ENCODE measurements at places on chromosomes 7 and 10. TPM values are rescaled to one million over a fixed set of nuclear protein-coding genes. Genes with fewer than 3 reads are reported as not detected.
A peak's percentile ranks its signal among the peaks of the same experiment; 100 is the strongest.

NMT2 gene
- total RNA-seq, result 17.4 TPM

HECW1 gene
- total RNA-seq, result 21.8 TPM

GRCh38 chr10:66337211-66337610 is 588.6 kb upstream of the LRRTM3 start:
- H3K4me1 ChIP-seq, result no peaks in the 10 kb centered on the region
- peaks cover 12% of the 10 kb centered on the region for H3K36me3 ChIP-seq
- no peak overlapping the region for H3K27ac ChIP-seq
- no peak overlapping the region for H3K4me3 ChIP-seq
- H3K27me3 ChIP-seq, result no peaks in the 10 kb centered on the region

GRCh38 chr10:36759141-36759805 is 366.1 kb upstream of the ANKRD30A start:
- H3K27ac ChIP-seq, result no peak overlapping the region
- no peak for DNase-seq
- no peaks in the 10 kb centered on the region for H3K27me3 ChIP-seq
- H3K4me3 ChIP-seq, result no peak overlapping the region

DNA sequence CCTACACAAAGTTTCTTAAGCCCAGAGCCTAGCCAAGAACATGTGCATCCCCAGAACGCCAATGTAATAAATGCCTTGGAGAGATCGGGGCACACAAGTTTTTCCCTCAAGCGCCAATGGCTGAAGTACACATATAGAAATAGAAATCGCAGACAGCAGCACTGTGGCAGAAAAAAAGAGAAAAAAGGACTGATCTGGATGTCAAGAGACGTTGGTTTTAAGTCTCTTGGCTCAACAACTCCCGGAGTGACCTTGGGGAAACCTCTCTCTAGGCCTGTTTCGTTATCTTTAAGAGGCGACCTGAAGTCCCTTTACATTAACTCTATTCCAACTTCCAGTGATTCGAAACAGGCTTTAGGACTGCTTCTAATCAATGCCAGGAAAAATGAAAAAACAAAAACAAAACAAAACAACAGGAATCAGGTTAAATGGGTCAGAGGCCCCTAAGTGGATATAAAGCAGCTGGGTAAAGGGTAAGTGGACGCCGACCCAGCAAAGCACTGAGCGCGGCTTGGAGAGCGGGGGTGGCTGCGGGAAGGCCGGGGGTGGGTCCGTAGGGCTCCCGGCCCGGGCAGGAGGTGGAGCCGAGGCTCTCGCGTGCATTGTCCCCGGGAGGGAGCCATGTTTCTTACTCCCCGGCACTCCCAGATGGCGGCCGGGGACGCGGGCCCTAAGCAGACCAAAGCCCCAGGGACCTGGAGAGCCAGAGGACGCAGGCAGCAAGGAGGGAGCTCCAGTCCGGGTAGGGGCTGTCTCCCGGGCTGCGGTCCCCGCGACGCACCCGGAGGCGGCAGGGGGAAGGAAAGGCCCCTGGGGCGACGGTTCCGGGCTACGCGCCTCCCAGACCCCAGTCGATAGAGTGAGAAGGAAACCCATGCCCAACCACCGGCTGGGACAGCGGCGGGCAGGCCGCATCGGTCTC is 757 bp downstream of the EIF3A start:
- no peaks in the 10 kb centered on the region for H3K36me3 ChIP-seq
- H3K4me3 ChIP-seq, result peak overlapping the region; percentile 86
- peak; percentile 72 for DNase-seq
- no peaks in the 10 kb centered on the region for H3K27me3 ChIP-seq
- peaks cover 11% of the 10 kb centered on the region for H3K4me1 ChIP-seq

DNA sequence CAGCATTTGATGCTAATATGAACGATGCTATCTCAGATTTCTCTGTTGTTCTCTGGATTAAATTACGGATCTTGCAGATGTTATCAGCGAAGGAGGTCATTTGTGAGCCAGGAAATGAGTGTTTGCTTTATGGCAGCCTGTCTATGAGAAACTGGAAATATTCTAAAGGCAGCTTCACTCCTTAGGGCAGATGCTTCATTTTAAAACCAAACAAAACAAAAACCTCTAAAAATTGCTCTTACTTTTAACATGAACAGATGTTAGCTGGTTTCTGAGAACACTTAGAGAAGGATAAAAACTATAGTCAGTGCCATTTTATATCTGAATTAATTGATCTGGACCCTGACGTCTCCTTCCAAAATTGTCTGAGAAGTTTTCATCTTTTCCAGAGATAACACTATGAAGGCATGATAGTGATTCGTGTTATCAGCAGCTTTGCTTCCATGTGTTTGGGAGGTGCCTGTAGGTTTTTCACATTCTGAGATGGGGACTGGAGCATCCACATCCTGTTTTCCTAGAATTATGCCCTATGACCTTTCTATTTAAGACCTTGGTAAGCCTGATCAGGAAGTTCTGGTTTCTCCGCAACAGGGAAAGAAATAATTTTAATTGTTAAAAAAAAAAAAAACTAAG is 53.1 kb downstream of the CPED1 start:
- H3K4me3 ChIP-seq, result no peak overlapping the region
- H3K36me3 ChIP-seq, result no peaks in the 10 kb centered on the region
- DNase-seq, result no peak
- H3K27me3 ChIP-seq, result no peaks in the 10 kb centered on the region
- H3K4me1 ChIP-seq, result no peaks in the 10 kb centered on the region
- no peak overlapping the region for H3K27ac ChIP-seq

Data from GM23338 (cell line).